ENCODE measurements at places on chromosomes 1 and 21.

DNA sequence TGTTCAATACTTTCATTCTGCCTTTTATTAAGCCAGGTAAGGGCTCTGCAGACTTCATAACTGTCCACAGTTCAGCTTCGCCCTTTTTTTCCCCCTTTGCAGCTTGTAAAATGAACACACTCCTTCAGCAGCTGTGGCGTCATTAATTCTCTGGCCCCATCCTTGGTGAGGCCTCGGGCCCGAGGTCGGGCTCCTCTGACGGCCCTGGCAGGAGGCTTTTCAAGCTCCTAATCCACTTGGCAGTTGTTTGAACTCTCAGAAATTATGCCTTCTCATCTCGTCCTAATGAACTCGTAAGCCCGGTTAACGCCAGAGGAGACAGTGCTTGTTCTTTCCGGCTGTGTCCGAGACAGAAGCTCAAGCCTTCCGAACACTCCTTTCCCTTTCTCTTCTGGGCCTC is 18.1 kb upstream of the EPHA8 start:
- DNase-seq: no peak

DNA sequence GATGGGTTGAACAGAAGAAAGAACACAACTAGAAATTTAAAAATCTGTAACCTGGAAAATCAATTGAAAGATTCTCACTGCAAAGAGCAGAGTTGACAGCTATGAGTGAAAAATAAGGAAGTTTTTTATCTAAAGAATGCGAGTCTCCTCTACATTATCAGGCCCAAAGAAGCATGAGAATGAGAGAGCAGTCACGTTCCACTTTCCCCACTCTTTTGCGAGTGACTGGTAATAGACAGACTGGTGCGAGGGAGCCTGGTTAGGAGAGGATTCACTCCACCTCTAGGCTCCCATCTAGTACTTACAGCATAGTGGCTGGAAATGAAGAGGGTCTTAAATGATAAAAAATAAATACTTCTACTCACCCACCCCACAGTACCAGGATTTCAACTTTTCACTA is 52.0 kb downstream of the PRDX6 start:
- DNase-seq: no peak

GRCh38 chr1:116710420-116711262 is 43.1 kb upstream of the IGSF3 start:
- no peak for DNase-seq

GRCh38 chr1:26703478-26703877 is 7.7 kb downstream of the ARID1A start:
- DNase-seq: no peak

GRCh38 chr1:67298762-67299161 is 8.9 kb upstream of the IL12RB2 start:
- DNase-seq: no peak

DNA sequence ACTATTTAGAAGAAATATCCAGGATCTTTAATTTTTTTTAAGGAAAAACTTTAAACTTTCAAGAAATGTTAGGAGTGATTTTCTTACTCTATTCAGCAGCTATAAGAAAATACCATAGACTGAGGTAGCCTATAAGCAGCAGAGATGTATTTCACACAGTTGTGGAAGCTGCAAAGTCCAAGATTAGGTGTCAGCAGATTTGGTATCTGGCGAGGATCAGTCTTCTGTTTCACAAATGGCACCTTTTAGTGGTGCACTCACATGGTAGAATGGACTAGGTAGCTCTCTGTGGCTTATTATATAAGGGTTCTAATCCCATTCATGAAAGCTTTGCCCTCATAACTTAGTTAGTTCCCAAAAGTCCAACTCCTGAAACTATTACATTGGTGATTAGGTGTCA is 207.4 kb downstream of the NCAM2 start:
- no peak for DNase-seq

DNA sequence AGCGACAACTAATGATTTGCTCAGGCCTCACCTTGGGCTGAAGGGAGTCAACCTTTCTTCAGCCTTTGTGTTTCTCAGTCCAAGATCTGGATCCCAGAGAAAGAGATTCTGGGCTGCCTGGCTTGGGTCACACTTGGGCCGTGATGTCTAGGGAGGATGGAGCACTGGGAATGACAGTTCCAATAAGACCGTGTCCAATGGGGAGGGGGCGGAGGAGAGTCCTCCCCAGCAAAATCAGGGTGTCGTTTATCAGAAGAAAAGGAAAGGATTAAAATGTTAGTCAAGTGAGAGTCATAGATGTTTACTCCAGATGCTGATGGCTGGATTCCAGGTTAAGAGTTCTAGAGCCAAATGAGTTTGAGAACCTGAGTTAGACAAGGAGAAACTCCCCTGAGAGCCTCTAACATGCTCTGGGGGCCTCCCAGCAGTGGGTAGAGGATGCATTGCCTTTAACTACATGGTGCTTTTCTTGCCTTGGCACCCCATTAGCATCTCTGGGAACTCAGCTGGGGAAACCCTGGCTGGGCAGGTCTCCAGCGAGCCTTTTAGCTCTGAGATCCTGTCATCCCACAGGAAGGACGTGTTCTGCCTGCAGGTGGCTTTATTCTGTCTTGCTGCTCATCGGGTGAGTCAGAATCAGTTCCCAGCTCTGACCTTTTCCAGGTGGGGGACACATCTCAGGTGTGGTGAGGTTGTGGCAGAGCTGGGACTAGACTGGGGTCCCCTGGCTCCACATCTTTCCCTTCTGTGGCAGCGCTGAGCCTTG is 22.2 kb downstream of the NIPAL3 start:
- DNase-seq: no peak

DNA sequence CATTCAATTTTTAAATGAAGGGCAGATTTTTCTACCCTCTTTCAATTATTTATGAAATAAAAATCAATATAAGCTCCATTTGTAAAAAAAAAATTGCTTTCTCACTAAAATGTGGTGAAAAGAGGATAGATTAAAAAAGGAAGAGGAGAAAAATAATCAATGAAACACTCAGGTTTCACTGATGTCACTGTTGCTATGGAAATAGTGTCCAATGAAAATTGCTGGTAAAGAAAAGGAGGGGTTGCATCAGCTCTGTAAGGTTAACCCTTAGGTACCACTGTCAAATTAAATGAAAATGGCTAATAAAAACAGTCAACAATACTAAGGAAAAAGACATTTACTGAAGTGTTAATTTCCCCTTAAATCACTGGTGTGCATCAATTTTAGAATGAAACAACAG is 91.6 kb upstream of the TTC39A start:
- DNase-seq: peak; percentile 19

- no peak for DNase-seq
These were observed 2.1 kb downstream of the ELK4 start for GRCh38 chr1:205629751-205630150.

DNA sequence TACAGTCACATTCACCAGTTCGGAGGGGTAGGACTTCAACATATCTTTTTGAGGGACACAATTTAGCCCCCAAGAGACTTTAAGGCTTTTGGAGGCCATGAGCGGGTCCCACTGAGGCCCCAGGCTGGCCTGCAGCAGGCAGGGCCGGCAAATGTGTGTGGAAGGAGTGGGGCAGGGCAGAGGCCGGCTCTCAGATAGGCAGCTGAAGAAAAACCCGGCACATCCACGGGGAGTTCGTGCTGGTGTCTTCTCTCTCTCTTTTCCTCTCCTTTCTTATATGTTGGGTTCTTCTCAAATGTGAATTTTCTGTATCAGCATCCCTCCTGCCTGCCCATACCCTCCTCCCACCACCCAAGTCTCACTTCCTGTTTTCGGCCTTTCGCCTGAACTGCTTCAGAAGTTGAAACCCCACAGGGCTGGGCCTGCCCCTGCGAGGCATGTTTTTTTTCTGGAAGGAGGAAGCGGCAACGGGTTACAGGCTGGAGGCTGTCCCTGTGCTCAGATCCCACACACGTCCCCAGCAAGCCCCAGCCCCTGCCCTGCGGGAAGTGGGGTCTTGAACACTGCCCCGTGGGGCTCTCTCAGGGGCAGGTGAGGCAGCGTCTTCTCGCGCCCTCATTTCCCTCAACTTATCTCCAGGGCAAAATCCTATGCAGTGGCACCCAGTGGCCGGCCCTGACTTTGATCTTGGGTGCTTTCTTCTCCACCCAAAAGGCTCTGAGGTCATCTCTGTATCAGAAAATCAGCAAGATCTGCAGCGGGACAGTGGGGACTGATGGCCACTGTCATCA is 9.7 kb upstream of the UMODL1 start:
- no peak for DNase-seq

- no peak for DNase-seq
These were observed 136.7 kb upstream of the RAVER2 start for GRCh38 chr1:64608005-64608650.

- DNase-seq: no peak
These were observed 52.3 kb downstream of the UTP25 start for GRCh38 chr1:209880031-209880430.

DNA sequence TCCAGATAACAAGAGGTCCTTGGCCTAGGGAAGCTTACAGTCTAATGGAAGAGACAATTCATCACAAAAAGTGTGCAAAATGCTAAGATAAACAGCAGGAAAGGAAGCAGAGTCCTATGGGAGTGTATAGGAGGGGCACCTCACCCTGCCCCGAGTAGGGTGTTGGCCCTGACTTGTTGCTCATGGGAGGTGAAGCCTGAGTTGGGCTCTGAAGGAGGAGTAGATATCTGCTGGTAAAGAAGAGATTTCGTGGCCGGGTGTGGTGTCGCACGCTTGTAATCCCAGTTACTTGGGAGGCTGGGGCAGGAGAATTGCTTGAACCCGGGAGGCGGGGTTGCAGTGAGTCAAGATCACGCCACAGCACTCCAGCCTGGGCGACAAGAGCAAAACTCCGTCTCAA is 18.6 kb upstream of the GPR37L1 start:
- DNase-seq: peak; percentile 31

- DNase-seq: peak; percentile 62
These were observed 2.5 kb upstream of the SAMD11 start for GRCh38 chr1:921011-921837.

- DNase-seq: no peak
These were observed 20.5 kb downstream of the WNT2B start for GRCh38 chr1:112529301-112529700.

GRCh38 chr1:212237651-212238050 is 47.6 kb upstream of the PPP2R5A start:
- DNase-seq: peak; percentile 33

- no peak for DNase-seq
These were observed 8.1 kb upstream of the OR6K3 start for GRCh38 chr1:158728510-158729225.

- DNase-seq: no peak
These were observed 148.1 kb upstream of the USP24 start for GRCh38 chr1:55363268-55363667.

DNA sequence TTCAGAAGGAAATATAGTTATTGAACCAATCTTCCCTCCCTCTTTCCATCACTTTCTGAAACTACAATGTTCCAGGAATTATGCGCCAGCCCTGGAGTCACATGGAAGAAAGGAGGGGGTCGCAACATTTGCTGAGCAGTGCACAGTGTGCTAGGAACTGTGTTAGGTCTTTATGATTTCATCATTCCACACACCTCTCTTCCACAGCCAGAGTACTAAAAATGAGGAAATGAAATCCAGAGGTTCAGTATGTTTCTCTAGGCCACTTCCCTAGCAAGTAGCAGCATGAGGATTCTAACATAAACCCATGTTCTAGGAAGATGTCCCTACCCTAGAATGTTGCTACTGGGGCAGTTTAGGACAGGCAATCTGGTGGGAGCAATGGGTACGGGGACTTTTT is 158.1 kb downstream of the SLC45A1 start:
- no peak for DNase-seq

- no peak for DNase-seq
These were observed 53.1 kb upstream of the FMO3 start for GRCh38 chr1:171037626-171038025.

DNA sequence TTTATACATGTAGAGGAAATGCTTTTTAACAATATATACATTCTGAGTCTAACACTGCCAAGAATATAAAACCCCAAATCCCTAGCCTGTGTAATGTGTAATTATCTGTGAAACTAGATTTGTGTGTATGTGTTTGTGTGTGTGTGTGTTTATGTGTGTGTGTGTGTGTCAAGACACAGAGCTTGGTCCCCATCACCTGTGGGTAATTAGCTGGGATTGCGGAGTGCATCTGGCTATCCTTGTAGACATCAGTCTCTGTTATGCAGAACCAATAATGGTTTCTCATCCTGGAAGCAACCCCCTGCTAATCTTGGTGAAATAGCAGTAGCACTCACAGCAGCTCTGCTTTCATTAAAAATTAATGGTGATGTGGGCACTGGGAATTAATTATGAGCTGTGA is 26.3 kb upstream of the ST6GALNAC3 start:
- DNase-seq: no peak

DNA sequence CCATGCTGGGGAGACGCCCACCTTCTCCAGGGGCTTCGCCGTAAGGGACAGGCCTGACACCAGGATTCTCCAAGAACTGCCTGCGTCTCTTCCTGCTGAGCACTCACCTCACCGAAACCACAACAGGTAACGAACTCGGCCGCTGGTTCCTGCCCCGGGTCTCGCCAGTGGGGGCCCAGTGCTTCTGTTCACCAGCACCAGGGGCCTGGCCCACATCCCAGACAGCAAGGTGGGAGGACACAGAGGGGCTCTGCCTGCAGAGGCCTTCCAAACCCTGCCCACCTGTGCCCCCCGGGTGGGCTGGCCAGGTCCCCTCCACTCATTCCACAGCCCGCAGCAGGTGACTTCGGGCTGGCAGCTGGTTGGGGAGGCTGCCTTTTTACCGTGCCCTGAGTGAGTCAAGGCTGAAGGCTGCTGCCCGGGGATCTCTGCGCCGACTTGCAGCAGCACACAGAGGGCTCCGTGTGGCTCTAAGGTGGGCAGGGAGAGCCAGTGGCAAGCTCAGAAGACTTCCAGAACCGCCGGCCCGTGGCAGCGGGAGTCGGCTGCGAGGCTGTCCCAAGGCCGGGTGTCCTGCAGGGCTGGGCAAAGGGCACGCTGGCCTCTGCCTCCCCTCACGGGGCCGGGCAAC is 14.7 kb upstream of the COL18A1 start:
- DNase-seq: no peak

GRCh38 chr21:25031750-25032149 is 575.5 kb downstream of the MRPL39 start:
- DNase-seq: no peak

- DNase-seq: peak; percentile 57
These were observed 20.3 kb downstream of the TSPAN2 start for GRCh38 chr1:115068826-115069585.

DNA sequence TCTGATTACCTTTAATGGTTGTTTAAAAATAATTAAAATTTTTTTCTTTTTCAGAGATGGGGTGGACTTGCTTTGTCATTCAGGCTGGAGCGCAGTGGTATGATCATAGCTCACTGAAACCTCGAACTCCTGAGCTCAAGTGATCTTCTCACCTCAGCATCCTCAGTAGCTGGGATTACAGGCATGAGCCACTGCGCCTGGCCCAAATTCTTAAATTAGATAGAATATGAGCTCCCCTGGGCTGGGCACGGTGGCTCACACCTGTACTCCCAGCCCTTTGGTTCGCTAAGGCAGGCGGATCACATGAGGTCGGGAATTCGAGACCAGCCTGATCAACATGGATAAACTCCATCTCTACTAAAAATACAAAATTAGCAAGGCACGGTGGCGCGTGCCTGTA is 17.0 kb downstream of the CERS2 start:
- DNase-seq: no peak

All from LoVo (cell line).